ENCODE measurements at places on chromosomes 13 and 19.

DNA sequence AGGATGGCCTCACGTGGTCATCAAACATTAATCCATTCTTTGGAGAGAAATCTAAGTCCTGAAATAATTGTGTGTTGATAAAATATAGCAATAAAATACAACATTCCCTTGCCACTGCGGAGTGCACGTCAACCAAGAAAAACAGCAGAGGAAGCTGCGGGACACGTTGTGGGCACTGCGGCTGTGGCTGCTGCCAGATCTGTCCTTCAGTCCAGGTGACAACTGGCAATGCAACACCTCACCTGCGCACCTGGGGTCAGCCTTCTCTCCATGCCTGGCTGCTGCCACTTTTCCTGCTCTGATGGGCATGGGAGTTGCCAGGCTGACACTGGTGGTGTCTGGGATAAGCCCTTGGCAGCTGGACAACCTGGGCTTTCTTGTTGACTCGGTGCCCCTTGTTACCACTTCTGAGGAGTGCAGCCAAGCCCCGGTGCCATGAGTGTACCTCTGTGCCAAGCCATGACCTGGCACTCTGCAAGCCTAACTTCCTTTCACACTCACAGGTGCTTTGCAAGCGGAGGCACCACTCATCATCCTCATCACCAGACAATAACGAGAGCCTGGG, 251.6 kb upstream of the TSHZ3 start:
- DNase-seq = no peak

DNA sequence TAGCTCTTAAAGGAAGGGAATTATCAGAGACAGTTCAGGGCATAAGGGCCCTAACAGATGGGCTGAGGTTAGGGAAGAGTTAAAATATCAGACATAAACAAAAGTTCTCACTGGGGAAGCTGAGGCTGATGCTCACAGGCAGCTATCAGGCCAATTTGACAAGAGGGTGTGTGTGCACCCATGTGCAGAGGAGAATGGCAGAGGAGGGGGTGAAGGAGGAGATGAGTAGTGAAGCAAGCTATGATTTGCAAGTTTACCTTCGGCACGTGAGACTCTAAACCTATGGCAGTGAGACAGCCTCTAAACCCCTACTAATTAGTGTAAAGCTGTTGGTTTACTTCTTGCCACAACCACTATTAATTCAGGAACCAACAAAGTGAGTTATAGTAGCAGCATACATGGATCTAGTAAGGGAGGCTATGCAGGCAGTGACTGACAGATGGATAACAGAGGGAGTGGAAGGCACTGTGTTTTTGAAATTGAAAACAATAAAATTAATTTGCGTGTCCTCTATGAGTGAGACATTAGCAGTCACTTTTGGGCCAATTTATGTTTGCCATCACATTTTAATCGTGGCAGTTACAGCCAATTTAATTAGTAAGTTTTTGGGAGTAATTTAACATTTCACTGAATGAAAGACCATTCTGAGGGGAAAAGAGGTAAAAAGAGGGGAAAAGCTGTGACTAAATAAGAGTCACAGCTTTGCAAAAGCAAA, 99.6 kb upstream of the HTR2A start:
- no peak for DNase-seq

DNA sequence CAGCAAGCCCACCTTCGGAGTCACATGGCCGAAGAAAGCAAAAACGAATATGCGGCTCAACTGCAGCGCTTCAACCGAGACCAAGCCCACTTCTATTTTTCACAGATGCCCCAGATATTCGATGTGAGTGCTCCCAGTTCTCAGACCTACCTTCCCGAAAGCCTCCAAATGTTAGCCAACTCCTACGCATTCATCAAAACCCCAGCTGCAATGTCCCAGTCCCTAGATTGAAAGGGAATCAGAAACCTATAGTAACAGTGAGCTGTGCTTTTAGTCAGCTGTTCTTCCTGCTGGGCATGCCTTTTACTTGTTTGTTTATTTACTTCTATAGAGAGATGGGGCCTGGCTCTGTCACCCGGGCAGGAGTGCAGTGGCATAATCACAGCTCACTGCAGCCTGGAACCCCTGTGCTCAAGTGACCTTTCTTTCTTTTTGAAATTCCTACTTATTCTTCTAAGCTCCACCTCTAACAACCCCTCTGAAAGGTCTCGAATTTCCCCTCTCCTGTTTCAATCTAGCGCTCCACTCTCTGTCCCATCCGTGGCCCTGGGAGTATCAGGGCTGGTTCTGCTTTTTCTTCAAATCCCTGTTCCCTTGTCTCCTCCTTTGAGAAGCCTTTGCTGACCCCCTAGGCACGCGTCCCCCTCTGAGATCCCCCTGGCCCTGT, 4.4 kb downstream of the TRIP10 start:
- no peak for DNase-seq

DNA sequence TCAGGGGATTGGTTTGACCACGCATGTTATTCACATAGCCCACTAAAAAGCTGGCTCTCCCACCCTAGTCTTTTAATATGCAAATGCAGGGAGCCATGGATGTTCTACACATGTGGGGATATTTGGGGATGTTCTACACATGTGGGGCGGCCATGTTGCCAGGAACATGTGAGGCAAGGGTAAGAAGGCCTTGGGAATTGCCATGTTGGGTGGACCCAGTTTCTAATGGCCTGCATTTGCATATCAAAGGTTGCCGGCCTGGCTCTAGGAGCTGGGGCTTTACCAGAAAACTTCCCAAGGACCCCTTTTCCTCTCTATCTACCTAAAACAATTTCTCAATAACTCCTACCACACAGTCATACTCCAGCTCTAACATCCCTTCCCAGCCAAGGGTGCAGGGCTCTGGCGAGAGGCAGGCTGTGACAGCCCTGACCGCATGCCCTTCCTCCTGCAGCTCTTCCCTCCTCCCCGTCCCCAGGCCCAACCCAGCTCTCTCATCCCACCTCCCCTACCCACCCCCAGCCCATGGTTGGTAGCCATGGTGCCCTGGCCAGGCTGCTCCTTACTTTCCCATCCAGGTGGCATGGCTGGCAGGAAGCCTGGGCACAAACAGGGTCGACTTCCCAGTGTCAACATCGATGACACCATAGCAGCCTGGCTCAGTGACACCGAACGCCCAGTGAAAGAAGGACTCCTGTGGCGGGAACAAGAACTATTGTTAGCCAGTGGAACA, 11.0 kb downstream of the PEPD start:
- DNase-seq = no peak

GRCh38 chr19:10471909-10472308, 31.2 kb downstream of the KEAP1 start:
- DNase-seq = no peak

GRCh38 chr19:29329460-29330134, 116.6 kb upstream of the UQCRFS1 start:
- DNase-seq = no peak

GRCh38 chr19:31268751-31269383, 80.4 kb downstream of the TSHZ3 start:
- DNase-seq = no peak

GRCh38 chr19:19468424-19469050, 46.8 kb downstream of the TSSK6 start:
- DNase-seq = no peak

DNA sequence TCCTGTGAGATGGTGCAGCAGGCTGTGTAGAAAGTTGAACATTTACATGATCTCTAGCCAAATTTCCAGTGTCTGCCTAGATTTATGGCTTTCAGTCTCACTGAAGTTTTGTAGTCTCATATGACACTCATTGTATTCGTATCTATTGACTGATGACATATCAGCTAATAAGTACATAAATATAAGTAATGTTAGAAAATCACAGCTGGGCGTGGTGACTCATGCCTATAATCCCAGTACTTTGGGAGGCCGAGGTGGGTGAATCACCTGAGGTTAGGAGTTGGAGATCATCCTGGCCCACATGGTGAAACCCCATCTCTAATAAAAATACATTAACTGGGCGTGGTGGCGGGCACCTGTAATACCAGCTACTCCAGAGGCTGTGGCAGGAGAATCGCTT, 54.7 kb upstream of the HTR2A start:
- no peak for DNase-seq

DNA sequence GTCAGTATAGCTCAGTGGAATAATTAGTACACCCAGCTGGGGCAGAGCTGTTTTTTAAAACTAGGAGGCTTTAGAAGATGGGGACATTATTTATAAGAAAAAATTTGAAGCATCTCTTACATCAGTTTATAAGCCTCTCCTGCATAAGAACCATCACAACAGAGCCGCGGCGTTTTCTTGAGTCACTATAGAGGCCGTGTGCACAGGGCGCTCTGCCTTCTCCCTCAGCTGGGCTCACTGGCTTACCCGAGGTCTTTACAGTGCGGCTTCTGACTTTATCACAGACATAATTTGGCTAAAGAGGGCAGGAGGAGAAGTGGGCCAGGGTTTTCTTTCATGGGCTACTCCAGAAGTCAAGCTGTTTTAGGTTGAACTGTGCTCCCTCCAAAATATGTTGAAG, 135.5 kb upstream of the RNF113B start:
- DNase-seq = no peak

DNA sequence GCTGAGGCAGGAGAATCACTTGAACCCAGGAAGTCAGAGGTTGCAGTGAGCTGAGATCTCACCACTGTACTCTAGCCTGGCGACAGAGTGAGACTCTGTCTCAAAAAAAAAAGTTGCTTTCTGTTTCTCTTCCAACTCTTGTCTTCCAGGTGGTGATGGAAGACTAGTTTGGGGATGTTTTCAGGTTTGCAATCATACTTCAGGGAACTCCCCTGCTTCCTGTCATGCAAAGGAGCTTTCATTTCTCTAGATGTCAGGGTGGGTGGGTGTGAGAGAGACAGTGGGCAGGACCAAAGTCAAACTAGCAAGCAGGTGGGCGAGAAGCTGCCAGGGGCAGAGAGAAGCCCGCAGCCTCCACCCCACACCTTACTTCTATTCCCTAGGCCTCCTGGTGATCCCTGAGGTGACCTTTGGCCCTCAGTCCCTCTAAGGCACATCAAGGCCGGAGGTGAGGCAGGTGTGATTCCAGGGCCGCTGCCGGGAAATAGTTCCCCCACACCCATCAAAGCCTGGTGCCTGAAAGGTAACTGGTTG, 25.7 kb downstream of the CCNE1 start:
- peak; percentile 56 for DNase-seq

- DNase-seq = no peak
Observed at GRCh38 chr13:71634602-71635443, 232.2 kb downstream of the DACH1 start.

GRCh38 chr19:40416918-40417642, 3.9 kb upstream of the PRX start:
- no peak for DNase-seq

All from activated CD4-positive, alpha-beta T cell treated with anti-CD3 and anti-CD28 coated beads, Interleukin-2, amount 50 U/mL, for 48 hours (primary cell).